ENCODE measurements at places on chromosomes 7 and 10.

GRCh38 chr10:121326905-121327304 lies 271.3 kb downstream of the FGFR2 start:
- DNase-seq = no peak

GRCh38 chr10:86300931-86301830 lies 65.4 kb downstream of the GRID1 start:
- DNase-seq = no peak

DNA sequence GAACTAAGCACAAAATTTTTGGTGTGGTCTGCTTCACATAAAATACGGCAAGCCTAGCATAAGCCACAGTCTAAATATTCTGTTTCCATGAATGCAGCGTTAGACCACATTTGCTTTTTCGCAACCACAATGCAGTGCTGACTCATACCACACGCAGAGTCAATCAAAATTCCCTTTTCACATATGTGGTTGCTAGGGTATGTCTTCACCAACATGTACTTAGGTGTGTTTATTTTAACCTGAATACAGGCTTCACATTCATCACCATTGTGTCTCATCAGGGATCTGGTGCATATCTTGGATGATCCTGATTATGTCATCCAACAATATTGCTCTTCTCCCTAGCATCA lies 90.8 kb downstream of the CHN2 start:
- DNase-seq = peak; percentile 15

DNA sequence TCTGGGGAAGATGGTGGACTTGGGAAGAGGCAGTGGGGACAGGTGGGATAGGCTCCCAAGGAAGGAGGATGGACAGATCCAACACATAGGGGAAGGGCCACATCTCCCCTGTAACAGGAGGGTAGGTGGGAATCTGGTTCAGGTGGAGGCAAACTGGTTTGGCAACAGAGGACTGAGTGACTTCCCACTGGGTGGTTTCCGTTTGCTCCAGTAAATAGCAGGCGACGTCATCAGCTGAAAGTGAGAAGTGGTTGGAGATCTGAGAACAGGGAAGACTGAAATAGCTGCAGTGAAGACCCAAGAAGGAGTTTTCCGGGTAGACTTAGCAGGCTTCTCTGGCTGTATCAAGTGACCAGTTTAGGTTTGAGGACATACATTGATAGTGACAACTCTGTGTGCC lies 504.4 kb downstream of the GALNT17 start:
- DNase-seq = no peak

- DNase-seq = no peak
These were observed 3.8 kb downstream of the HTR5A start for GRCh38 chr7:155073922-155074321.

DNA sequence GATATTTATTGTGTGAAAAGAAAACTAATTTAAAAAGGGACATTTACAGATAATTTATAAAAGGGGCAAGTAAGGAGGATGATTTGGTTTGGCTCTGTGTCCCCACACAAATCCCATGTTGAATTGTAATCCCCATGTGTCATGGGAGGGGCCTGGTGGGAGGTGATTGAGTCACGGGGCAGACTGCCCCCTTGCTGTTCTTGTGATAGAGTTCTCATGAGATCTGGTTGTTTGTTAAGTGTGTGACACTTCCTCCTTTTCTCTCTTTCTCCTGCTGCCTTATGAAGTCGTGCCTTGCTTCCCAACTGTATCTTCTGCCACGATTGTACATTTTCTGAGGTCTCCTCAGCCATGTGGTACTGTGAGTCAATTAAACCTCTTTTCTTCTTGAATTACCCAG lies 171.0 kb upstream of the SEMA3E start:
- no peak for DNase-seq

DNA sequence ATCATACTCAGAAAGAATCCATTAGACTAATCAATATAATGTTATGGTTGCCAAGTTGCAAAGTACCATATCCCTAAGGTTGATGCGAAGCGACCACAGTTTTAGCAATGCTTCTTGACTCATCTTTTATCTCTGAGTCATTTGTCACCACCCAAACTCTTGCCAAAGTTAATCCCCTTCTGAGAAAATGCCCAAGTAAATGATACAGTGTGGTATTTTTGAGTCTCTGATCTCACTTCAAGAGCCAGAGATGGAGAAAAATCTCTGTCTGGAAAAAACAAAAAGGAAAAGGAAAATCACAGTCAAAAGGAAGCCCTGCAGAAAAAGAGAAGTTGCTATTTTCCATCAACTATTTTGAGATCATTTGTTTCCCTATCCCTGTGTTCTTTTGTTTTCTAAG lies 26.7 kb upstream of the OTUD1 start:
- DNase-seq = no peak

DNA sequence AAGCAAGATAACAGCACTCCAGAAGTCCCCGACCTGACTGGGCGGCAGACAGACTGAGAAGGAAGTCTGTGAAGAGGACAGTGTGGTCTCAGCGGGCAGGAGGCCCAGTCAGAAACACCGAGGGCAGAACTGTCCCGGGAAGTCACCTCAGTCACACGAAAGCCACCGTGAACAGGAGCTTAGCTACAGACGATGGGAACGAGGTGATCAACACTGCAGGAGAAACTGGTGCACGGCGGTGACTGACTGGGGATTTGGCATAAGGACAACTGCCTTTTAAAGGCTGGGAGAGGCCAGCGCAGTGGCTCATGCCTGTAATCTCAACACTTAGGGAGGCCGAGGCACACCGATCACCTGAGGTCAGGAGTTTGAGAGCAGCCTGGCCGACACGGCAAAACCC lies 217.8 kb downstream of the PTPRN2 start:
- no peak for DNase-seq

- DNase-seq = no peak
These were observed 8.9 kb downstream of the ANXA11 start for GRCh38 chr10:80196270-80196949.

- DNase-seq = no peak
These were observed 18.0 kb downstream of the SEMA3C start for GRCh38 chr7:80900583-80901576.
